Brain (organoid and tissue), 16 donors: ENCODE measurements at places on chromosomes 13 and 19. TPM values are rescaled to one million over a fixed set of nuclear protein-coding genes. Genes with fewer than 3 reads are reported as not detected.

DNA sequence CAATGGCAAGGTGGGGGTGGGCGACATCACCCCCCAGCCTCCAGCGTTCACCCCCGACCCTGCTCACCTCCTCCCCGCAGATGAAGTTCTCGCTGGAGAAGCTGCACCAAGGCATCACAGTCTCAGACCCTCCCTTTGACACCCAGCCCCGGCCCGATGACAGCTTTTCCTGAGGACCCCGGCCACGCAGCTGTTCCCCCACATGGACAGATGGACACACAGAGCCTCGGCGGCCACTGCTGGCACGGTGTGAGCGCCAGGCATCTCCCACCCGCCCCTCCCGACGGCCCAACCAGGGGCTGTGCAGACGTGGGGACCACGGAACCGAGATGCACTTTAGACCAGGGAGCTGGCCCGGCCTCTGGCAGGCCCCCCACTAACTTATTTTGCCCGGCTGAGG lies 4.3 kb upstream of the SCN1B start:
- no peak for DNase-seq

DNA sequence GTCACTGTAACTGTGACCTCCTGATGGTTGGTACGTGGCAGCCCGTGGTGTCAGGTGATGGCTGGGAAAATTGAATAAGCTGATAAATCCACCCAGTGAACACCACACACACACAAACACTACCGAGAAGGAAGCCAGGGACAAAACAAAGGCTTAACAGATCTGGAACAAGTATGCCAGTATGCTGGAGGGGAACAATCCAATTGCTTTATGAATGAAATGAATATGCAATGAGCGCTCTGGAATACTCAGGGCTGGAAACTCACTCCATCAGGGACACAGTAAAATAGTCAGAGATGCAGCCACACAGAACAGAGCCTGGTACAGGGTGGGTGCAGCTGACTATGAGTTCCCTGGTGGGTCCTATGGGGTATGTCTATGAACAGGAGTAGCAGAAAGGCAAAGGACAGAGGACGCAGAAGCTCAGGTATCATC lies 16.7 kb downstream of the TMTC4 start:
- peak; percentile 70 for DNase-seq

Gene CNN1
- polyA plus RNA-seq, result 3.1 TPM

Gene GRIN3B
- polyA plus RNA-seq, result not detected
